ENCODE measurements at places on chromosomes 11 and 22.

DNA sequence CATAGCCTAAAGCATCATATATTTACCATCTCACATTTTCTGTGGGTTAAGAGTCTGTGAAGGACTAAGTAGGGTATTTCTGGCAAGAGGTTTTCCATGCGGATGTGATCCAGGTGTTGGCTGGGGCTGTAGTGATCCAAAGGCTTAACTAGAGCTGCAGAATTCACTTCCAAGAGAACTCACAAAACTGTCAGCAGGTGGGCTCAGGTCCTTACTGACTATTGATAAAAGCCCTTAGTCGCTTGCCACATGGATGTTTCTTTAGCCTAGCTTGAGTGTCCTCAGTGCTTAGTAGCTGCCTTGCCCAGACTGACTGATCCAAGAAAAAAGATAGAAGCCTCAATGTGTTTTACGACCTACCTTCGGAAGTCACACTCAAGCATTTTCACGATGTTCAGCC is 250.8 kb downstream of the CNTN5 start:
- no peaks in the 10 kb centered on the region for H3K27me3 ChIP-seq
- H3K27ac ChIP-seq, result no peak overlapping the region
- H3K4me3 ChIP-seq, result no peak overlapping the region
- H3K4me1 ChIP-seq, result no peaks in the 10 kb centered on the region
- H3K36me3 ChIP-seq, result no peaks in the 10 kb centered on the region
- peak; percentile 60 for DNase-seq

- no peak overlapping the region for H3K27ac ChIP-seq
- H3K4me3 ChIP-seq, result no peak overlapping the region
- no peak for DNase-seq
- no peaks in the 10 kb centered on the region for H3K27me3 ChIP-seq
- no peaks in the 10 kb centered on the region for H3K4me1 ChIP-seq
Observed at GRCh38 chr22:42700355-42700754, 20.3 kb downstream of the A4GALT start.

DNA sequence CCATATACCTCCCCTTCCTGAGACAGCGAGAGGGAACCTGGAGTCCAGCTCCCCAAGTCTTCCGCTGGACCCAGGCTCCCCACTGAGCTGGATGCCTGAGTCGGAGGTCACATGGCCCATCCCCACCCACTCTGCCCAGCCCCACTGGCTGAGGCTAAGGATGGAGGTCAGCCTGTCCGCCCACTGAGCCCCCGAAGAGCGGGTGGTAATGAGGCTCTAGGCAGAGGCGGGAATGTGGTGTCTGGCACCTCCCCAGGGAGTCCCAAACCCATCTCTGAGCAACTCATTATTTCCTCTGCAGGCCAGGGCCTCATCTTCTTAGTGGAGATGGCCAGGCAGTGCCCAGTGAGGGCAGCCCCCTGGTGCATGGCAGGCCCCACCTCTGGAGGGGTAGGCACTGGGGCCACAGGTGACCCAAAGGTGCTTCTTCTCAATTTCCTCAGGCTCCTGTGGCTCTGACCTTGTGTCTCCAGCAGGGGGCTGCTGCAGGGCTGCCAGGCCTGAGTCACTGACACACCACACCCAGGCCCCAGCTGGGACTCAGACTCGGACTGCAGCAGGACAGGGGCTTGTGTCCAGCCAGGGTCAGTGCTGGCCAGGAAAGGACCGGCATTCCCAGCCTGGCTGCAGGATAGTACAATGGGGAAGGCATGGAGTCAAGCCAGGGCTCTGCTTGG is 10.2 kb upstream of the PDE2A start:
- no peak overlapping the region for H3K27ac ChIP-seq
- H3K4me3 ChIP-seq, result no peak overlapping the region
- H3K27me3 ChIP-seq, result peaks cover 5% of the 10 kb centered on the region
- H3K4me1 ChIP-seq, result no peaks in the 10 kb centered on the region
- no peaks in the 10 kb centered on the region for H3K36me3 ChIP-seq

DNA sequence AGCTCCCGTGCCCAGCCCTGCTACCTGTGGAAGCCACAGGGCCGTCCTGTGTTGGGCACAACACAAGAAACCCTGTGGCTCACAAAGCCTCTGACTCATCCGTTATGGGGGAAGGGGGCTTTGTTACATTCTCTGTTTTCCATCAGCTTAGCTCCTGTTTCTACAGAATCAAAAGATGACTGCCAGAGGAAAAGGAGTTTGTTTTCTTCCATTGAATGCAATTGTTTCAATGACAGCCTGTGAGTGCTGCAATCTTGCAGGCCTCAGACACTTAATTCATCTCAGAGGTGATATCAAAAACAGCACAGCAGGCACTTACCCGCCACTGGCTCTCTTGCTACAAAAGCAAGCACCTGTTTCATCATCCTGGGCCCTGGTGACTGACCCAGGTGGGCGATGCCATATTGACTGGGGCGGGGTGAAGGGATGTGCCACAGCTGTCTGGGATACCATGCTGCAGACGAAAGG is 194.3 kb downstream of the OPCML start:
- H3K27ac ChIP-seq, result peak overlapping the region; percentile 58
- H3K4me1 ChIP-seq, result peaks cover 23% of the 10 kb centered on the region
- no peaks in the 10 kb centered on the region for H3K36me3 ChIP-seq
- peak; percentile 53 for DNase-seq

DNA sequence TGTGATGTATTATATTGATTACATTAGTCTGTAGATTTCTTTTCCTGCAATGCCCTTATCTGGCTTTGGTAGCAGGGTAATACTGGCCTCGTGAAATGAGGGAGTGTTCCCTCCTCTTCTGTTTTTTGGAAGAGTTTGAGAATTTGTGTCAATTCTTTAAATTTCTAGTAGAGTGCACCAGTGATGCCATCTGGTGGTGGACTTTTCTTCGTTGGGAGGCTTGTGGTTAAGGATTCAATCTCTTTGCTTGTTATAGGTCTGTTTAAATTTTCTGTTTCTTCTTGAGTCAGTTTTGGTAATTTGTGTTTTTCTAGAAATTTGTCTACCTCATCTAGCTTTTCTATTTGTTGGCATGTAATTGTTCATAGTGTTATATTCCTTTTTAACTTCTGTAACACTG is 18.9 kb downstream of the SHANK3 start:
- H3K27ac ChIP-seq, result no peak overlapping the region
- peak; percentile 62 for DNase-seq
- H3K4me3 ChIP-seq, result no peak overlapping the region
- no peaks in the 10 kb centered on the region for H3K36me3 ChIP-seq
- H3K4me1 ChIP-seq, result no peaks in the 10 kb centered on the region

GRCh38 chr11:13091804-13092203 is 82.7 kb downstream of the RASSF10 start:
- H3K27me3 ChIP-seq, result no peaks in the 10 kb centered on the region
- H3K4me3 ChIP-seq, result no peak overlapping the region
- DNase-seq, result no peak
- H3K4me1 ChIP-seq, result no peaks in the 10 kb centered on the region

GRCh38 chr11:75606099-75606498 is 44.0 kb downstream of the SERPINH1 start:
- no peak overlapping the region for H3K4me3 ChIP-seq
- no peak overlapping the region for H3K27ac ChIP-seq

GRCh38 chr11:119686177-119686882 is 42.7 kb downstream of the NECTIN1 start:
- peaks cover 64% of the 10 kb centered on the region for H3K4me1 ChIP-seq
- no peak for DNase-seq
- no peak overlapping the region for H3K27ac ChIP-seq
- no peaks in the 10 kb centered on the region for H3K36me3 ChIP-seq
- no peaks in the 10 kb centered on the region for H3K27me3 ChIP-seq

DNA sequence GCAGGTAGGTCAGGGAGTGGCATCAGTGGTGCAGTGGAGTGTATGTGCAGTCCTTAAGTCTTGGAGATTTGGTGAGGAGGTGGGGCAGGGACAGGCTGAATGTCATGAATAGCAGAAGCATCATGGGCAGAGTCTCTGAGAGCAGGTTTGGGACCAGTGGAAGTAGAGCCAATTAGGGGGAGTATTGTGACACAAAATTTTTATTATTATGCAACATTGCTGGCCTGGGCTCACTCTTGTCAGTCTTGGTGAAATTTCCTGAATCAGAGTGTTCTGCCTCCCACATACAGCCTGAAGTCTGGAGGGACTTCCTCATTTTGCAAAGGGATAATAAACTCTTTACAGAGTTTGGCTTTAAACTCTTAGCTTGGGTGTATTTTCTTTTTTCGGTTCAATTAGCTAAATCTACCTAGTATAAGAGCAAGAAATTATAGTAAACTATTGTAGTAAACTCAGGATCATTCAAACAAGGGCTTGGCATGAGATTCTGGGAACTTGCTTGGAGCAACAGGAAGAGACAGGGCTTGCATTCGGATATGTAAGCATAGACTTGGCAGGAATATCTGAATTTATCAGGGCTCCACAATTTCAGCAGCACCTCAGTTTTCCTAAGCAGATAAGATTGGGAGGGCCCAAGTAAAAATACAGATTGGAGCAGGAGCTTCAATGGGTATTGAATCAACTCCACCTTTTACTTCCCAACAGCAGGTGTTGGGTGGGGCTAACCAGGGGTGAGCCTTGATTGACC is 67.7 kb downstream of the FDX1 start:
- DNase-seq, result no peak
- no peaks in the 10 kb centered on the region for H3K4me1 ChIP-seq
- no peaks in the 10 kb centered on the region for H3K27me3 ChIP-seq
- no peak overlapping the region for H3K27ac ChIP-seq
- no peak overlapping the region for H3K4me3 ChIP-seq

DNA sequence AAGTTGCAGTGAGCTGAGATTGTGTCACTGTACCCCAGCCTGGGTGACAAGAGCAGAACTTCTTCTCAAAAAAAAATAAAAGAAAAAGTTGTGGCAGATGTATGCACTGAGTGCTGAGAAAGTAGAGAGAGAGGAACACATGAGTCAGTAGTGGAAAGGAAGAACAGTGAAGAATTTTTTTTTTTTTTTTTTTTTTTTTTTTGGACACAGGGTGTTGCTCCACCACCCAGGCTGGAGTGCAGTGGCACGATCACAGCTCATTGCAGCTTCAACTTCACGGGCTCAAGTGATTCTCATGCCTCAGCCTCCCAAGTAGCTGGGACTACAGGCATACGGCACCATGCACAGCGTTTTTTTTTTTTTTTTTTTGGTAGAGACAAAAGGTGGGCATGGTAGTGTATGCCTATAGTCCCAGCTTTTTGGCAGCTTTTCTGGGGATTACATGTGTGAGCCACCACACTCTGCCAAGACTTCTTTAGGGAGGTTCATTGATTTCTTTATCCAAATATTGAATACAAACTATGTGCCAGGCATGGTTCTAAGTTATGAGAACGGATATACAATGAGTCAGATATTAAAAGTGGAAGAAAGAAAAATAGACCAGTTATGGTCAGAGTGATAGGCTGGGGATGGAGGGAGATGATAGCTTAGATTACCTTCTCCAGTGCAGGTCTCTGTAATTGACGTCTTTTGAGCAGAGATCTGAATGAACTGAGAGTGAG is 62.0 kb downstream of the YAP1 start:
- H3K36me3 ChIP-seq, result no peaks in the 10 kb centered on the region
- H3K4me1 ChIP-seq, result no peaks in the 10 kb centered on the region
- no peaks in the 10 kb centered on the region for H3K27me3 ChIP-seq
- no peak for DNase-seq
- no peak overlapping the region for H3K27ac ChIP-seq

DNA sequence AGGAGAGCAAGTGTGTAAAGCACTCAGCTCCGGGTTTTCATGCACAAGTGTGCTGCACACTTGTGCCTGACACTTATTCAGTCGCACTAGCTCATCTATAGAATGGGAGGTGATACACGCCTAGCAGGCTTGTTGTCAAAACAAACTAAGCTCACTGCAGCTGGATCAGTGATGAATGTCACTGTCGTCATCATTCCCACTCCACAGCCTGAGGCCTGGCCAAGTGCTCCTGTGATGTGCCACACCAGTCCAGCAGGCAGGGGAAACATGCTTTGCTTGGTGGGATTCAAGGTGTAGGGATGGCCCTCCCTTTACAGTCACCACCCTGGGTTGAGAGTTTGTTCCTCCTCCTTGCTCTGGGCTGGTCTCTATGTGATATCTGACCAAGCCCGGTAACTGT is 6.8 kb downstream of the MPST start:
- H3K27ac ChIP-seq, result no peak overlapping the region
- DNase-seq, result no peak
- no peaks in the 10 kb centered on the region for H3K36me3 ChIP-seq
- H3K4me1 ChIP-seq, result no peaks in the 10 kb centered on the region

GRCh38 chr11:84747871-84748270 is 879.3 kb downstream of the DLG2 start:
- no peak overlapping the region for H3K4me3 ChIP-seq
- no peak for DNase-seq
- H3K27ac ChIP-seq, result no peak overlapping the region
- peaks cover 4% of the 10 kb centered on the region for H3K4me1 ChIP-seq
- H3K36me3 ChIP-seq, result no peaks in the 10 kb centered on the region

- no peaks in the 10 kb centered on the region for H3K27me3 ChIP-seq
- no peak overlapping the region for H3K27ac ChIP-seq
- DNase-seq, result peak; percentile 70
Observed at GRCh38 chr11:61488651-61489291, 19.8 kb upstream of the LRRC10B start.

DNA sequence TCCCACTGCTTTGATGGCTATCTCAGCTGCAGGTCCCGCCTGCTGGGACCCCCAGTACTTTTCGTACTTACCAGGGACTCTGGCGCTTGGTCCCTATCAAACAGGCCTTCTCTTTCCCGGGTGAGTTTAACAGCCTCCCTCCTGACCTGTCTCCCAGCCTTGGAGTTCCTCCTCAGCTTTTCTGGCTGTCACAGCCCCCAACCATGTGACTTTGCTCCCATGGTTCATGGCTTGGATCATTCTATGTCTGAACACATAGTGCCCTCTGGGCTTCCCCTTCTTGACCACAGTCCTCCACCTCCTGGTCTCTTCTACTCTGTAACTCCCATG is 56.9 kb downstream of the PARVA start:
- no peaks in the 10 kb centered on the region for H3K36me3 ChIP-seq
- peaks cover 4% of the 10 kb centered on the region for H3K4me1 ChIP-seq
- DNase-seq, result no peak
- no peak overlapping the region for H3K4me3 ChIP-seq

DNA sequence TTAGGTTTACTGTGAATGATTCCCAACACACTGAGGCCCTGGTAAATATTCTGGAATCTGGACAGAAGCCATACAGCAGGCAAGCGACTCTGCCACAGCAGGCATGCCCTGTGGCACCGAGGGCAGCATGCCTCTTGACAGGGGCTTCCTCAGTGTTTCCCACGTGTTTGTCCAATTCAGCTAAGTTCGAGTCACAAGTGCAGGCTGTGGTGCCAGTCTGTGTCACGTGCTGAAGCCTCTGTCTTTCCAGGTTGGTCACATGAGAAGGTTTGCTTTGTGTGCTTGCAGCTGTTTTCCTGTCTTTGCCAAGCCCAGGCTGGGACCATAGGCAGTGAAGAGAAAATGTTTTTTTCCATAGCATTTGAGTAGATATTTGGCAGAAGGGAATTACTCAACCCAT is 2.4 kb upstream of the PPFIBP2 start:
- DNase-seq, result no peak
- no peak overlapping the region for H3K27ac ChIP-seq
- peaks cover 22% of the 10 kb centered on the region for H3K27me3 ChIP-seq
- H3K4me3 ChIP-seq, result no peak overlapping the region
- no peaks in the 10 kb centered on the region for H3K36me3 ChIP-seq

GRCh38 chr11:31814176-31814868 is 3.2 kb upstream of the PAX6 start:
- H3K27ac ChIP-seq, result no peak overlapping the region
- peaks cover 79% of the 10 kb centered on the region for H3K27me3 ChIP-seq
- no peaks in the 10 kb centered on the region for H3K36me3 ChIP-seq
- H3K4me1 ChIP-seq, result peaks cover 55% of the 10 kb centered on the region
- peak overlapping the region; percentile 91 for H3K4me3 ChIP-seq

Data from neural progenitor cell (in vitro differentiated cells).